ENCODE measurements at places on chromosomes 3 and 15.

GRCh38 chr15:34808016-34808415 is 12.7 kb upstream of the ACTC1 start:
- no peak for DNase-seq

DNA sequence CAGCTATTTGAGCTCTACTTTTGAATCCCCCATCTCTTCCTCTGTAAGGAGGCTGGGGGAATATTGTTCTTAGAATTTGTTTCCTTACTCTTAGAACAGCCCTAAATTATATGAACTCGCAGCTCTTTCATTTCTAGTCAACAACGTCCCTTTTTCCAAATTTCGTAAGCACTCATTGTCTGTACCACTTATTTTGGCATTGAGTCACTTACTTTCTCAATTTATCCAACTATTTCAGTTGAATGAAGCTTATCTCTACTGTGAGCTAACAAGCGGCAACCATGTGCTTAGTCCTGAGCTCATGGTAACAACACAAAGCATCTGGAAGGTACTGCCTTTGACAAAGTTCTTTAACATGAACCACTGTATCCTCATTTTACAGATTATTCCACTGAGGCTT is 191.1 kb downstream of the GREM1 start:
- no peak for DNase-seq

GRCh38 chr3:184239221-184239620 is 9.5 kb downstream of the ALG3 start:
- DNase-seq, result no peak

DNA sequence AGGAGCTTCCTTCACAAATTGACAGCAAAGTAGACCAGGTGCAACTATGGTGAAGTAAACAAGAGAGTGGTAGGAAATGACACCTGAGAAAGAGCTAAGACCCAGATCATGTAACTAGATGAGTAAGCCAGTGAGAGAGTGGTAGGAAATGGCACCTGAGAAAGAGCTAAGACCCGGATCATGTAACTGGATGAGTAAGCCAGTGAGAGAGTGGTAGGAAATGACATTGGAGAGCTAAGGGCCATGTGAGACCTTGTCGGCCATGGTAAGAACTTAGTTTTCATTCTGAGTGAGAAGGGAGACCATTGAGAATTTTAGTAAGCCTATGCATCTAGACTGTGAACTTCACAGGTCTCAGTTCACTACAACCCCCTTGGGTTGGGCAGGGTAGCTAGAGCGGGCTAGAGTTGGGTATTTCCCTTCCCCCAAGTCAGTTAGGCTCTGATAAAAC is 5.4 kb upstream of the SENP7 start:
- no peak for DNase-seq

DNA sequence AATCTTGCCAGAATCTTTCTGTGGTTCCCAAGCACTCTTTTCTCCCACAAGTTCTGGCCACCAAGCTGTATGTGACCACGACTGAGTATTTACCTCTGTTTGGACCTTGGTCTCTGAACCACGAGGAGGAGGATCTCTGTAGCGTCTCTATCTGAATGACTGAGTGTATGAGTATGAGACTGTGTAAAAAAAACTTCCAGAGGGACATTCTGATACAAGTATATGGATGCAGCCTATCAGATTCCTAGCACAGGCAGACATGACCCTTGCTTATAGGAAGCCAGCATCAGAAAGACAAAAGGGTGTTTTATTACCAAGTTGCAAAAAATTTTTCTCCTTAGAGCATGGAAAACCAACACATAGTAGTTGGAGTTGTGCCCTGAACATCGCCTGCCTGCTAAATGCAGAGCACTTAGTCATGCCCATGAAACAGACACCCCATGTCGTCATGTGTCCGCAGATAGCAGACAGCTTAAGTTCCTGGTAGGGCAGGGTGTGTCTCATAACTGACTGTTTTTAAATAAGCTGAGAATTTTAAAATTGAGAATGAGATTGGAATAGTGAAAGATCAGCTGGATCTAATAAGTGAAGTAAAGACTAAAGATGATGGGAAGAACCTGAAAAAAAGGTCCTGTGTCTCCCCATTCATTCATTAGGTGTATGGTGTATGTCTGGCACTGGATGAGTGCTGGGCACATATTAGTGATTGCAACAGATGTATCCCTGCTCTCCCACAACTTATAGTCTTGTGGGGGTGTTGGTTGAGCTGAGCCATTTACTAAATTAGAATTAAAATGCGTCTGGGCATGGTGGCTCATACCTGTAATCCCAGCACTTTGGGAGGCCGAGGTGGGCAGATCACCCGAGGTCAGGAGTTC is 30.9 kb downstream of the DAG1 start:
- no peak for DNase-seq

- peak; percentile 67 for DNase-seq
These were observed 810 bp upstream of the THRB start for GRCh38 chr3:24495326-24495994.

DNA sequence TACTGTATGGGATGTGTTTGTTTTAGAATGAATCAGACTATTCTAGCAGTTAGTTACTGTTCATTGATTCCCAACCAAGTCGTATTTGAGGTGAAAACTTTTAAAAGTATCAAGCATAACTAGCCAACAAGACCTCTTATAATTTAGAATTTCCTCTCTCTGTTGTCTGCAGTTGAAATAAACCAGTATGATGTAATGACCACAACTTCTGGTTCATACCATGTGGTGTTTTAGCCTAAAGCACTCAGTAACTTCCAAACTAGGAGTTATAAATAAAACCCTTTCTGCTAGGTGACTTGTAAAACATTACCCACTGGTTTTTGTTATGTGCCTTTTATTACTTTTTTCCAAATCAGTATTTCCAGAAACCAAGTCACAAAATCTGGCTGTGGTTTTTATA is 19.8 kb upstream of the P2RY12 start:
- DNase-seq, result no peak

DNA sequence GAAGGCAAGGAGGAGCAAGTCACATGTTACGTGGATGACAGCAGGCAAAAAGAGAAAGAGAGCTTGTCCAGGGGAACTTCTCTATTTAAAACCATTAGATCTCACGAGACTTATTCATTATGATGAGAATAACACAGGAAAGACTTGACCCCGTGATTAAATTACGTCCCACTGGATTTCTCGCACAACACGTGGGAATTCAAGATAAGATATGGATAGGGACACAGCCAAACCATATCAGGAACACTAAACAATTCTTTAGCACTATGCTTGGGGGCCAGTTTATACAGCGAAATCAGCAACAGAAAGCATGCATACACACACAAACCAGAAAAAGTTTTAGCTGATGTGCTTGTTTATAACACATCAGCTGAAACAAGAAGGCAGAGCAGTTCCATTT is 704.2 kb downstream of the OTOL1 start:
- no peak for DNase-seq

DNA sequence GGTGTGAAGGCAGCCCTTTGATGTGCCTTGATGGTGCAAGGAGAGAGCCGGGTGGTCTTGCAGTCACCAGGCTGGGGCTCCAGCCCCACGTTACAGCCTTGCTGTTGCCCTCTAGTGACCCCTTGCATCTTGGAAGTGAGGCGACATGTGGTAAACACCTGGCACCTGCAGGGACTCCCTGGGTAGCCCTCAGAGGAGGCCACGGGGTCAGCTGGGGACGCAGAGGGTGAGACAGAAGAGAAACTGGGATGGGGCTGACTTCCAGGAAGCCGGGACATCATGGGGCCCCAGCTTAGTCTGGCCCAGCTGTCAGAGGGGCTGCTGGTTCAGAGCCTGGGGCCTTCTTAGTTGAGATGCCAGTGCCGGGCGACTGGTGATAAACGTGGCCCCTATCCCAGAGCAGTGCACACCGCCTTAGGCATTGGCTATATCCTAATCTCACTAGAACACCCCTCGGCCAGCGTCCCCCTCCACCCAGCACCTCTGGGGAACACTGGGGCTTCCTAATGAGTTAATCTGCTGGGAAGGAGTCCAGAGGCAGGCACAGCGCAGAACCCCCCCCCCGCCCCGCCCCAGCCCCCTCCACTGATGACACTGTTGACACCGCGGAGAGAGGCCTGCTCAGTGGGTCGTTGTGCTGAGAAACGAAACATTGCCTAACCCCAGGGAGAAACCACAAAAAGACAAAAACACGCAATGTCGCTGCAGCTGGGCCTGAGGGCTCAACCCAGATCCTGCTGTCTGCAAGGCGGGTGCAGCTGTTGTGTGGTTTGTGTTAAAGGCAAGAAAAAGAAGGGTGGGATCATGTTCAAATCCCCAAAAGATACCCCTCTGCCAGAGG is 60.5 kb upstream of the KLF13 start:
- DNase-seq, result peak; percentile 14

- no peak for DNase-seq
These were observed 105.3 kb downstream of the UNC13C start for GRCh38 chr15:54083501-54083900.

DNA sequence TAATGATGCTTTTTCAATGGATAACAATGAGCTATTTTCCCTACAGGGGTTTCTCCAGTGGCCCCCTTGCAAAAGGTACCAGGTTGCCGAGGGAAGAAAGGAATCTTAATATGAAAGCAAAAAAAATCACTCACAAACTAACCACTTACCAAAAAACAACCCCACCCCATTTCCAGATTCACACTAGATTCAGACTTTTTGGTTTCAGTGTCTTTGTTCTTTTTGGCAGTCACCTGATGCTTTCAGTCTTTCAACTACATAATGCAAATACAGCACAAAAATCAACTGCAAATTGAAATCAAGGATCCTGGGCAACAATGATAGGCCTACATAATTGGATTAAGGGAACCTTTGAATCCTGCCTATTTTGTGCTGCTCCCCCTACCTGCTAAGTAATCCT is 71.1 kb upstream of the RAP2B start:
- DNase-seq, result no peak

GRCh38 chr3:73685061-73685460 is 60.3 kb upstream of the PDZRN3 start:
- DNase-seq, result no peak

DNA sequence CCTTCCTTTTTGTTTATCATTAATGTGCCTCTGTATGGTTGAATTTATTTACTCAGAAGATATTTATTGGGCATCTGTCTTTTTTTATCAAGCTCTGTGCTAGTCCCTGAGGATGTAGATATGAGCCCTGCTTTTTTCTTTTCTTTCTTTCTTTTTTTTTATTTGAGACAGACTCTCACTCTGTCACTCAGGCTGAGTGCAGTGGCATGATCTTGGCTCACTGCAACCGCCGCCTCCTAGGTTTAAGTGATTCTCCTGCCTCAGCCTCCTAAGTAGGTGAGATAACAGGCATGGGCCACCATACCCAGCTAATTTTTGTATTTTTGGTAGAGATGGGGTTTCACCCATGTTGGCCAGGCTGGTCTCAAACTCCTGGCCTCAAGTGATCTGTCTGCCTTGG is 58.5 kb downstream of the MBNL1 start:
- no peak for DNase-seq

- peak; percentile 64 for DNase-seq
These were observed 604 bp upstream of the TJP1 start for GRCh38 chr15:29822684-29823459.

DNA sequence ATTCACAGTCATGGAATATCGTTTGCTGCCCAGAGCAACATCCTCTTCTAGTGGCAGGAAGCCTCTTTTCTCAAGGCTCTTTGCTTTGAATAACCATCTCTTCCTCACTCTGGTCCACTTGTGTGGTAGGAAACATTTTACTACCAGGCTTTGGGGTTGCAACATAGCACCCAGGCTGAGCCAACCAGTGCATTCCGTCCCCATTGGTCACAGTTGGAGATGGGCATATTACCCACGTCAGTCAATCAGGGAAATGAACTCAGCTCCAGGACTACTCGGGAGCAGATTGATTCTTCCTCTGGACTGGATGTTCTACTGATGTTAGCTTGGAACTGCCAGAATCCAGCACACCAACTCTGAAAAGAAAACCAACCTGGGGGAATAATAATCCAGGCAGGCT is 4.2 kb upstream of the PEX5L start:
- DNase-seq, result no peak

- peak; percentile 72 for DNase-seq
These were observed 63.6 kb downstream of the FAM81A start for GRCh38 chr15:59501597-59501996.

All from WTC11 (cell line).